ENCODE measurements at places on chromosomes 7 and 10. TPM values are rescaled to one million over a fixed set of nuclear protein-coding genes. Genes with fewer than 3 reads are reported as not detected.

GRCh38 chr10:64277536-64277935, 756.3 kb downstream of the REEP3 start:
- DNase-seq = no peak

DNA sequence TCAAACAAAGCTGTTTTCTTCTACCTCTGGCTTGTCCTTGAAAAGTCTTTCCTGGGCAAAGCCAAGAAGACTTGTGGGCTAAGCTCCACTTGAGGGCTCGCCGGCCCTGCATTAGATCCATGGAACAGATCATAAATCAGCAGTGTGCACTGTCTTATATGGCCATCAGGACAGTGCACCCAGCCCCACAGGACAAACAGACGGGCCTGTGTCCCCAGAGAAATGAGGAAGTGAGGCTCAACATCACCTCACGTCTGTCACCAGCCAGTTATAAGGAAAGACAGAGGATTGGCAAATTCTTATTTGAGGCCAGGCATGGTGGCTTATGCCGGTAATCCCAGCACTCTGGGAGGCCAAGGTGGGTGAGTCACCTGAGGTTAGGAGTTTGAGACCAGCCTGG, 12.3 kb upstream of the IFT22 start:
- DNase-seq = no peak

GRCh38 chr7:26049081-26049480, 102.9 kb upstream of the NFE2L3 start:
- no peak for DNase-seq

- DNase-seq = no peak
These were observed 27.6 kb downstream of the PRKAR2B start for GRCh38 chr7:107072133-107072532.

DNA sequence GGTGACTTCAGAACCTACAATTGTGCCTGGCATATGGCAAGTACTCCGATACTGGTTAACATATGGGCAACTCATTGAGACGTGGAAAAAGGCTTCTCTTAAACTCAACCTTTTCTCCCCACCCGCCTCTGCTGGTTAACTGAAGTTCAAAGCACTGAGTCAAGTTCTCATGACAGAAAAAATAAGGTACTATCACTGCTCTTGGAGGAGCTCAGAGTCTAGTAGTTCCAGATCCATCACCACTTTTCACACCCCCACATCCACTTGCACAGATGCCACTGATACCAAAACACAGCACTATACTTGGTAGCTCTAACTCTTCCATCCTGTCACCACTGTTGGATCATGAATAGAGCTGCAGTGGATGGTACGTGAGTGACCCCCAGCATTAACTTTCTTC, 36.2 kb downstream of the CCDC6 start:
- no peak for DNase-seq

DNA sequence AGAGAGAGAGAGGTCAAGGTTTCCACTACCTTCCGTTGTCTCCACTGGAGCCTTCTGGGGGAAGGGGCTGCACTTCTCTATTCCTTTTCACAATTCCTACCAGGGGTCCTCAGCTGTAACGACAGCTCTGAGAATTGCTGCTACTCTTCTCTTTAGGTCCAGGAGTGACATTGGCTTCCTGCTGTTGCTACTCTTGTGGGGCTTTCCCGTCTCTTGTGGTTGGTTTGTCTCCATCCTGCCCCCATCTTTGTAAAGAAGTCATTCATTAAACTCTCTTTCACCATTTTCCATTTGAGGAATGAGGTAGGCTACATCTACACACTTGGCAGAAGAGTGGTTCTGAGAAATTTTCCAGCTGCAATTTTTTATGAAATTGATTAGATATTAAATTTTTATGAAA, 238.8 kb upstream of the LYZL1 start:
- DNase-seq = no peak

Gene EIF5AL1
- 1.0 TPM for total RNA-seq

Gene NRP1
- total RNA-seq = 1.6 TPM

DNA sequence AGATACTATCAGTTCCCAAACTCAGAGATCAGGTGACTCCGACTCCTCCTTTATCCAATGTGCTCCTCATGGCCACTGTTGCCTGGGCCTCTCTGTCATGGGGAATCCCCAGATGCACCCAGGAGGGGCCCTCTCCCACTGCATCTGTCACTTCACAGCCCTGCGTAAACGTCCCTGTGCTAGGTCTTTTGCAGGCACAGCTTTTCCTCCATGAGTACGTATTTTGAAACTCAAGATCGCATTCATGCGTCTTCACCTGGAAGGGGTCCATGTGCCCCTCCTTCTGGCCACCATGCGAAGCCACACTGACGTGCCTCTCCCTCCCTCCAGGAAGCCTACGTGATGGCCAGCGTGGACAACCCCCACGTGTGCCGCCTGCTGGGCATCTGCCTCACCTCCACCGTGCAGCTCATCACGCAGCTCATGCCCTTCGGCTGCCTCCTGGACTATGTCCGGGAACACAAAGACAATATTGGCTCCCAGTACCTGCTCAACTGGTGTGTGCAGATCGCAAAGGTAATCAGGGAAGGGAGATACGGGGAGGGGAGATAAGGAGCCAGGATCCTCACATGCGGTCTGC, 162.2 kb downstream of the EGFR start:
- DNase-seq = no peak

GRCh38 chr10:102581981-102582580, 62.2 kb upstream of the TRIM8 start:
- no peak for DNase-seq

Gene ADRB1
- not detected for total RNA-seq

- no peak for DNase-seq
These were observed 249.6 kb downstream of the ELFN1 start for GRCh38 chr7:1919539-1920265.

Gene EN2
- 1.6 TPM for total RNA-seq

DNA sequence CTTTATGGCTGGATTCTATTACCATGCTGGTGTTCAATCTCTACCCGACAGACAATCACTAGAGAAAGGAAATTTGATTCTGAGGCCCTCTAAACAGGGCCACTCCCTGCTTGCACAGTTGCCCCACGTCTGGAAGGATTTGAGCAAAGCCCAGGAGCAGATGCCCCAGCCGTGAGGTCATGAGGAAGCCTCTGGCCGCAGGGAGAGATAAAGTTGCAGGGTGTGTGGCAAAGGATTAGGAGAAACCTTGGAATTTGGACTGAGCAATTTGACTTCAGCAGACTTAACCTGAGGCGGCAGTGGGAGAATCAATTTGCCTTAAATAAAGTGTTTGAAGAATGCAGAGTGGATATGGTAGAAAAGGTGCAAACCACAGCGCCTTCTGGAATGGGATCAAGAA, 40.2 kb upstream of the KLF6 start:
- DNase-seq = peak; percentile 92

- no peak for DNase-seq
These were observed 54.9 kb downstream of the PDGFA start for GRCh38 chr7:464454-465401.

DNA sequence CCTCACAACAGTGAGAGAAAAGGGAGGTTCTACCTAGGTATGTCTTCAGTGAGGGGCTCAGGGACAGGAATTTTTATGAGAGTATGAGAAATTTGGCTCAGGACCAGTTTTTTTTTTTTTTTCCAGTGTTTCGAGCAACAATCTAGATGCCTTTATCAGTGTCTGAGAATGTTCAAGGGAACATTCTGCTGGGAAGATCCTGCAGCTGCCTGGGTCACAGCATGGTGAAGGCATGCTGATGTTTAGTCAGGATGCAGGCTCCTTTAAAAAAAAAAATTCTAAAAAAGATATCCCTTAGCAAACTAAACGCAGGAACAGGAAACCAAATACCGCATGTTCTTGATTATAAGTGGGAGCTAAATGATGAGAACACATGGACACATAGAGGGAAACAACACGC, 31.0 kb downstream of the SBDS start:
- no peak for DNase-seq

Gene CCT6A
- 698 TPM for total RNA-seq

DNA sequence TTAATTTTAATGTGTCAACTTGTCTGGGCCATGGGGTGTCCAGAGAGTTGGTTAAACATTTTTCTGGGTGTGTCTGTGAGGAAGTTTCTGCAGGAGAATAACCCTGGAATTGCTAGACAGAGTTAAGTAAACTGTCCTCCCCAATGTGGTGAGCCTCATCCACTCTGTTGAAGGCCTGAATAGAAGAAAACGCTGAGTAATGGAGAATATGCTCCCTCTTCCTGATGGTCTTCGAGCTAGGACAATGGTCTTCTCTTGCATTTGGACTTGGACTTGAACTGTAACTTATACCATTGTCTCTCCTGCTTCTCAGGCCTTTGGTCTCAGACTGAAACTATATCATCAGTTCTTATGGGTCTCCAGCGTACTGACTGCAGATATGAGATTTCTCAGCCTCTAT, 296.0 kb upstream of the IMMP2L start:
- no peak for DNase-seq

Gene IL6
- total RNA-seq = 5.2 TPM

GRCh38 chr10:32376097-32376496, 29.1 kb upstream of the EPC1 start:
- DNase-seq = no peak

Gene RTKN2
- 2.7 TPM for total RNA-seq

Gene SUN3
- not detected for total RNA-seq

GRCh38 chr7:92644406-92645113, 54.4 kb upstream of the FAM133B start:
- DNase-seq = no peak

DNA sequence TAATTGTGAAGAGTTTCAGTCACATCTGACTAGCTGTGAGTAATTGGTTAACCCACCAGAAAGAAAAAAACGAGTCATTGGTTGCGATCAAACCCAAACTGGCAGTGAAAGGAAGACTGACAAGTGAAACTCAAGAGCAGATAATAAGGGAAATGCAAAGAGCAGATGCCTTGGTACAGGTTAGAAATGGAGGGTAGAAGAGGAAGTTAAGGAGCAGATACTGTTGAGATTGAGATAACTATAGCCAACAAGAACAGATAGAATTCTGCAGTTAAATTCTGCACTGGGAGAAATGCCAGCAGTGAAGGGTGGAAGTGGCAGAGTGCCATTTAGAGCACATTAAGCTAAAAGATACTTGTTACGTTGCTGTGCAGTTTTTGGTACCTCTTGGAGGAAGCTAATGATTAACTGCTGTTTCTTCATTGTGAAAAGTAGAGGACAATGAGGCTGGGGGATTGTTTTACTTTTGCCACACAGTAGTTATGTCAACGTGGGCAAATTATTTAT, 65.8 kb downstream of the CDK13 start:
- peak; percentile 15 for DNase-seq

GRCh38 chr7:148037044-148037443, 553.5 kb upstream of the C7orf33 start:
- DNase-seq = no peak

- no peak for DNase-seq
These were observed 80.9 kb downstream of the SHH start for GRCh38 chr7:155731380-155731779.

DNA sequence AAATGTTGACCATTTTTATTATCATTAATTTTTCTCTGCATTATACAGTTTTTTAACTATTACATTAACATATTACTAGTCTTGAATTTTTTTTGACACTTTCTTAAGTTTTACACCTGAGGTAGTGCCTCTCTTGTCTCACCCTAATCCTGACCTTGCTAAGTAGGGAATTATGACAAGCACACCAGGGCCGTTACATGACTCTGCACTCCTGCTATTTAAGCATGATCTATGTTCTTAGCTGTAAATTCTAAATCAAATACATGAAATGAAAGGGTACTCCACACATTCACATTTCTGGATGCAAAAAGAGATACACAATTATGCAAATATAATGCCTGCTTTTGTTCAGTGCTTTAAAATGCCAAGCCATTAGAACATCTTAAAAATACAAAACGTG, 23.6 kb downstream of the CPVL start:
- no peak for DNase-seq

Gene FGL2
- not detected for total RNA-seq

Gene FOXI2
- total RNA-seq = not detected

- no peak for DNase-seq
These were observed 246.0 kb downstream of the ELFN1 start for GRCh38 chr7:1915956-1916600.

GRCh38 chr10:132721725-132722124, 64.2 kb downstream of the NKX6-2 start:
- no peak for DNase-seq

DNA sequence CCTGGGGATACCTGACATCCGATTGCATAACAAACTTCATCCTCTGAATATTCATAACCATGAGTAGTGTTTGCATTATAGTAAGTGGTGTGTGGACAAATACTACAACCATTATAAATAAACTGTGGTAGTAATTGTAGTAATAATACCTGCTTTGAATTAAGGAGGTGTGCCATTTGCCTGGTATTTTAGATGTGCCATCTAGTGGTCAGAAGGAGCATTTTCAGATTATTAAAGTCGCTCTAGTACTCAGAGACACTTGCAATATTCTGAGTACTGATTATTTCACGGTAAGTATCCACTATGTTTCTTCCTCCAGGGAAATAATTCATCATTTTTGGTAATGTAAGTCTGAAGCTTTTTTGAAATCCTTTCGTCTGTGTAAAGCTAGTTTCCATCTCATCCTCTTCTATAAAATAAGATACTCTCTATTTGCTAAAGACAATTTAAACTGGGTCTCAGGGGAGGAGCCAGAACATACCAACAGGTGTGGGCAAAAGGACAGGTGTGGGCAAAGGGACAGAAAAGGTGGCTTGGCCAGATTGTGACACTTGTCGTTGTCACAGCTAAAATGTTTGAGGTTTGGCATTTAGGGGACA, 115.3 kb upstream of the WDR11 start:
- DNase-seq = no peak

Gene VSIR
- 87.8 TPM for total RNA-seq

Gene CLEC5A
- not detected for total RNA-seq

DNA sequence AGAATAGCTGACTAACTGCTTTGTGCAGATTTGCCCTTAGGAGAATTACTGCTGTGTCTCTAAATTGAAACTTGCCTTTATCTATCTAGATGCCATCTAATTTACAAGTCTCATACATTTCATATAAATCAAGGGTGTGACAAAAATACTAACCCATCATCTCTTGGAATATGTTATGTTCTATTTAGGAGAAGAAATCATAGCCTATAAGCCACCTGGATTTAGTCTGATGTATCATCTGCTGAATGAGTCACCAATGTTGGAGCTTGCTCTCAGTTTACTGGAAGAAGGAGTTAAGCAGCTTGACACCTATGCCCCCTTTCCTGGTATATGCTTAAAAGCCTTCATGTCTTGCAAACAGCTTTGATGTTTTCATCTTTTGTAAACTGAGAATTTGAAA, 43.5 kb downstream of the NUP205 start:
- DNase-seq = no peak

GRCh38 chr7:69772718-69773436, 174.6 kb downstream of the AUTS2 start:
- DNase-seq = no peak

Gene BCCIP
- total RNA-seq = 184 TPM

- DNase-seq = no peak
These were observed 49.7 kb downstream of the INPP5F start for GRCh38 chr10:119775529-119775928.

Gene HKDC1
- not detected for total RNA-seq

Gene RBAK
- 1.3 TPM for total RNA-seq

- no peak for DNase-seq
These were observed 10.2 kb downstream of the HIPK2 start for GRCh38 chr7:139767561-139767982.

Gene SUN1
- 109 TPM for total RNA-seq

Gene LBX1
- total RNA-seq = 2.0 TPM

Gene PLXNA4
- total RNA-seq = not detected

Measured in MG63 (cell line).